ENCODE measurements at places on chromosomes 12 and 14. TPM values are rescaled to one million over a fixed set of nuclear protein-coding genes. Genes with fewer than 3 reads are reported as not detected.

DNA sequence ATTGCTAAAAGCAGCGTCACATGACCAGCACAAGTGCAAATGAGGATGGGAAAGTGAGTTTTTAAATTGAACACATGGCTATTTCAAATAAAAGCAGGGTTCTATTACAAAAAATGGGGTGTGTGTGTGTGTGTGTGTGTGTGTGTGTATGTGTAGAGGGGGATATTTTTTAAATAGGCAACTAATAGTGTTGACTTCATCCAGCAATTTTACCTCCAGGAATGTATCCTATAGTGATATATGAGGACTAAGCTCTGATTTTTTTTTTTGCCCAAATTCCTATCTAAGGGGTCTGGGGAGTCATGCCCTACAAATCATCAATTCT is 78.9 kb upstream of the AMN1 start:
- DNase-seq = no peak

- no peak for DNase-seq
These were observed 15.1 kb upstream of the CCDC198 start for GRCh38 chr14:57508756-57509155.

DNA sequence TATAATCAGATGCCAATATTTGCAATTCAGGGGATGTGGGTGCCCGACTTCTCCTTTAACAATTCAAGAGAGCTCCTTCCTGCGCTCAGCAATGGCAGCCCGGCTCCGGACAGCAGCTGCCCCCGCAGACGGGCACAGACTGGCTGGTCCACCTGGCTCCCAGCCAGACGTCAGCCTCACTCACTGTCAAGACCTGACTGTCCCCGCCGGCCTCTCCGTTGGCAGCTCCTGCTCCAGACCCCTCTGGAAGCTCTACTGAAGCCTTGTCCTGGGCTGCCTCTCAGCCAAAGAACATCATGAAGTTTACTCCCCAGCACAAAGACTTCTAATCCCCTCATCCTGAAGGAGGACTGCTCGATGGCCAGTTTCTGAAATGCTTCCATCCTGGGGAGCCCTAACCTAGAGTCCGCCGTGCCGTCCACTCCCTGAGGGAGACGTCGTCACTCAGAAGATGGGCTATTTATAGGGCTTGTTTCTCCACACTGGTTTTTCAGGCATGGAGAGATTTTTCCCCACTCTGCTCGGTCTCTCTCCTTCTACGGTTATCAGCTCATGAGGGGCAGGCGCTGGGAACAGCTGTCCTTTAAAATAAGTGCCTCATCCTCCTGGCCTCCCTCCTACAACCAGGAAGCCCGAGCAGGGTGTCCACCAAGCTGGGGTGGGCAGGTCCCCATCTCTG is 126.2 kb downstream of the RFLNA start:
- no peak for DNase-seq

DNA sequence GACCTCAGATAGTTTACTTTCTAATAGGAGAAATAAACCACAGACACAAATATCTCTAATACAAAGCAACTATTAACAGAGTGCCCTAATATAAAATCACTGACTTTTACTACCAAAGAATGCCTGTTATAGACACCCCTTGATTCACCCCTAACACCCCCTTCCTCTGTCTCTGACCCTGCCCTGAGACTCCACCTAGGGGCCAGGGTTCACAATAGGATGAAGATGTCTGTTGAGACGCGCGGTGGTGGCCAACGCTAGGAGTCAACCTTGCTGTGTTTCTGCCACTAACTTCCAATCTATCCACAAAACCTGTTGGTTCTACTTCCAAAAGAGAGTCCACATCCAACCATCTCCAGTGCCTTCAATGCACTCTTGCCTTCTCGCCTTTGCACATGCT is 10.9 kb upstream of the TC2N start:
- no peak for DNase-seq

- DNase-seq = no peak
These were observed 48.1 kb upstream of the ATXN7L3B start for GRCh38 chr12:74489543-74489942.

DNA sequence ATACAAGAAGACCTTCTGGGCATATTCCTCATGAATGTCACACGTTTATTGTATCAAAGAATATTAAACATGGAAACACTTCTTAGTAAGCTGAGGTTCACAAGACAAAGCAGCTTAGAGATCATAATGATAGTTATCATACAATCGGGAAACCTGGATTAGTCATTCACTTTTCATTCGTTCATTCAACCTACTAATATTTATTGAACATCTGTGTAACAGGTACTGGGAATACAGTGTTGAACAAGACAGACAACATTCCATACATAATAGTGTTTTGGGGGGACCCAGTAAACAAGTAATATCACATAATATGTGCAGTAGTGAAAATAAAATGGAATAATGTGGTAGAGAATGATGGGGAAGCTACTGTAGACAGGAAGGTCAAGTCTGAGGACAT is 100.6 kb upstream of the GRIP1 start:
- DNase-seq = no peak

- no peak for DNase-seq
These were observed 222.3 kb downstream of the ALG10 start for GRCh38 chr12:34244608-34245007.

- no peak for DNase-seq
These were observed 217.7 kb downstream of the AACS start for GRCh38 chr12:125282921-125283320.

DNA sequence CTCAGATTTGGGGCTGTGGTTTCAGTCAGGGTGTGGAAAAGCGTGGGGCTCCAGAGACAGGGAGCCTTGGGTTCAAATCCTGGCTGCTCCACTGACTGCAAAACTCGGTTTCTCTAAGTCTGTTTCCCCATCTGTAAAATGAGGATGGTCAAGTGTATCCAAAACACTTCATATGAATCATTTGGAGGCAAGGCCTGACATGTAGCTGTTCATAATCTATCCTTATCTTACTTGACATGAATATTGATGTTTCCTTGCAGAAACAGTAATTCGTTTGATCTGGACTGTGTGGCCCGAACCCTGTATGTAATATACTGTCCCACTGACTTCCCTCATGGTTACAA is 1.5 kb upstream of the CCDC63 start:
- no peak for DNase-seq

DNA sequence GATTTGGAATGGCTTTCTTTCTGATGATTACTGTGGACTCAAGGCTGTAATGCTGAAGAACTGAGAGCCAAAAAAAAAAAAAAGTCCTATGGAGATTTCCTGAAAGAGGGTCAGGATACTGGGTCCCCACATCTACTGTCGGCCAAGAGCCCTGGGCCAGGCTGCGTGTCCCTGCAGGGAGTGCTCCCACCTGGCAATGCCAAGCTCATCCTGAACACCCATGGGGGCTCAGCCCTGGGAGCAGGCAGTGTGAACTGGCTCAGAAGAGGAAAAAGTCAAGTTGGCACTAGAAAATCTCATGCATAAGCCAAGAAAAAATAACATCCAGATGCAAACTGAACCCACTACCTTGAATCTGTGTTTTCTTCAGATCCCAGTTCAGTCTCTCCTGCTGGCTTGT is 35.0 kb upstream of the SMOC1 start:
- DNase-seq = no peak

UNC79 gene
- total RNA-seq = 0.05 TPM

HOXC13 gene
- total RNA-seq = 93.5 TPM

MVK gene
- total RNA-seq = 41.6 TPM

All from Panc1 (cell line).